HT1080 (cell line): ENCODE measurements at places on chromosomes 5 and 9.
A peak's percentile ranks its signal among the peaks of the same experiment; 100 is the strongest.

GRCh38 chr9:15882883-15883282, 330.0 kb downstream of the CCDC171 start:
- no peak for DNase-seq

- DNase-seq = no peak
Observed at GRCh38 chr5:77776554-77777206, 541 bp upstream of the TBCA start.

GRCh38 chr5:43315263-43315662, 2.1 kb upstream of the HMGCS1 start:
- peak; percentile 88 for DNase-seq

DNA sequence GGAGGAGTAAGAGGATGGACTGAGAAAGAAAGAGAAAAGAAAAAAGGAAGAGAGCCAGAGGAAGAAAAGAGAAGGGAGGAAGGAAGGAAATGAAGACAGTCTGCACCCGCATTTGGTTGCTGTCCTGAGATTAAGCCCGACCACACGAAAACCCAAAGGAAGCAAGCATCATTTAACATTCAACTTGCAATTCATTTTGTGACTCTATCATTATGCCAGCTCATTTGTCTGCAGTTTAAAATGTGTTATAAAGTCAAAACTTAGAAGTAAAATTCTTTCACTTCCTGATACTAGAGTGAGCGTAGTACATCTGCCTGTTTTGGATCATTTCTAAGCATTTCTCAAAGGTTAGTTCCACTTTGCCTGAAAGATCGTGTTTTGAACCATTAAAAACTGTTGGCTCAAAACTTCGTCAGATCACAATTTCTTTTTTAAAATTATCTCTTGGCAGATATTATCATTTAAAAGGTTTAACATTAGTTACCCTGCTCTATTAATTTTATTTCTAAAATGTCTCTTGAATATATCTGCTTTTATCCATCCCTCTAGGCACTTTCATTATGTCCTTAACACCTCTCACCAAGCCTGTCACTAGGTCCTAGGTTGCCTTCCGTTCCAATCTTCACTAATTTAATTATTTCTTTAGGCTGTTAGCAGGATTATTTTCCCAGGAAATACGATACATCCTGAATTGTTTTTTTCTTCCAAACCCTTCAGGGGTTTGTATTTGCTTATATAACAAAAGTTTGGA, 240.9 kb downstream of the TLE4 start:
- DNase-seq = no peak

- DNase-seq = peak; percentile 14
Observed at GRCh38 chr5:92222449-92222848, 839.3 kb upstream of the ARRDC3 start.

- peak; percentile 97 for DNase-seq
Observed at GRCh38 chr5:115366223-115366622, 69.8 kb upstream of the CCDC112 start.

DNA sequence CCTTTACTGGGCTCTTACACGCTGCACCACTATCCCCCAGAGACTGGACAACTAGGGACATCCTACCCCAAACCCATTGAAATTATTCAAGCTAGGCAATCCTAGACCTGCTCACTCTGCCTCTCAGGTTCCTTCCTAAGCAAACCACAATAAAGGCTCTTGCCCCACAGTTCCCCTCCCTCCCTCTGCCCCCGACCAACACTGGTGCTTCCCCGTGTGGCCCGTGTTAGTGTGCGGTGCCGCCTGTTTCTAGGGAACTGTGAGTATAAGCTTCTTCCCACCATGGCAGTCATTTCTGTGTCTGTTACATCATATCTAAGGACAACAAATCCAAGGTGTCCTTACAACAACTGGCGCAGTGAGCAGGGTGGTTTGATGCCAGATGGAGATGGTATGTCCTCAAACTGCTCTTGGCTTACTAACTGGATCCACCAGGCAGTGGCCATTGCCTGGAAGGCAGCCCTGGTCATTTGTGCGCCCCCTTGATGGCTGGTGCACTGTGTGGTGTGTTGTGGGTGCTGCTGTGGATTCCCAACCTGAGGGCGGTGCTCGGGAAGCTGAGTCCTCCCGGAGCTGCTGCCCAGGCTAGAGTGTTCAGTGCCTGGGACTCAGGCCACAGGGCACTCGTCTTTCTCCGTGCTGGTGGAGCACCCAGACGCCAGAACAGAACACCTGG, 8.4 kb upstream of the MXD3 start:
- no peak for DNase-seq

GRCh38 chr5:148966348-148966747, 96.5 kb downstream of the SH3TC2 start:
- no peak for DNase-seq

GRCh38 chr9:312596-313320, 98.1 kb downstream of the DOCK8 start:
- no peak for DNase-seq

DNA sequence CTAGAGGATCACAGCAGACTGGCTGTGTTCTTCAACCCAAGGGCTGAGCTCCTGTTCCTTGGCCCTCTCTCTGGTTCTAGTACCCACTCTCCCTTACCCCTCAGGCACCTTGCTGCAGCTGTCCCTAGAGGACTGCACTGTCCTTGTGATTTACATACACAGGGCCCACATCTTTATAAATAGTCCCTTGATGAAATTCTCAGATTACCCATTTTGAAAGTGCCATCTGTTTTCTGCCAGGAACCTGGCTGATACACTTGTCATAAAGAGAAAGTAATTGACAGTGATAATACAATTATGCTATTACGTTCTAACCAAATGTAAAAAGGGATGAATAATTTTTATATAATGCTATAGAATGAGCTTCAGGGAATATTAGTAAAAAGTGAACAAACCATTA, 16.5 kb upstream of the SPARC start:
- no peak for DNase-seq

DNA sequence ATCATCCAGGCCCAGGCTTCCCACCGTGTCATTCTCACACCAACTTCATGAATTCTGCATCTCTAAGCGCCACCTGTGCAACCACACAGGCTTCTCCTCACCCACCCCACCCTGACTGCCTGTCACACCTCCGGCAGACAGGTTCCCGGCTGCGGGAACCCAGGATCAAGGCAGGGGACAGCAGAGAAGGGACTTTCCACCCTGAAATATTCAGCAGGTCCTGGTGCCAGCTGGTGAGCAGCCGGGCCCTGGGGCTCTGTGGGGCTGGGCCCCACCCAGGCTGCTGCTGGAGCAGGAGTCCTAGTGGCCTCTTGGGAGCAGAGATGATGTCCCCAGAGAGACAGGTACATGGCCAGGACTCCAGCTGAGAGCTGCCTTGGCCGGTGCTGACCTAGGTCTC, 12.7 kb downstream of the ANXA6 start:
- no peak for DNase-seq

- no peak for DNase-seq
Observed at GRCh38 chr5:132799392-132799791, 13.7 kb upstream of the SOWAHA start.

GRCh38 chr5:27437594-27438200, 399.3 kb upstream of the CDH9 start:
- DNase-seq = no peak

DNA sequence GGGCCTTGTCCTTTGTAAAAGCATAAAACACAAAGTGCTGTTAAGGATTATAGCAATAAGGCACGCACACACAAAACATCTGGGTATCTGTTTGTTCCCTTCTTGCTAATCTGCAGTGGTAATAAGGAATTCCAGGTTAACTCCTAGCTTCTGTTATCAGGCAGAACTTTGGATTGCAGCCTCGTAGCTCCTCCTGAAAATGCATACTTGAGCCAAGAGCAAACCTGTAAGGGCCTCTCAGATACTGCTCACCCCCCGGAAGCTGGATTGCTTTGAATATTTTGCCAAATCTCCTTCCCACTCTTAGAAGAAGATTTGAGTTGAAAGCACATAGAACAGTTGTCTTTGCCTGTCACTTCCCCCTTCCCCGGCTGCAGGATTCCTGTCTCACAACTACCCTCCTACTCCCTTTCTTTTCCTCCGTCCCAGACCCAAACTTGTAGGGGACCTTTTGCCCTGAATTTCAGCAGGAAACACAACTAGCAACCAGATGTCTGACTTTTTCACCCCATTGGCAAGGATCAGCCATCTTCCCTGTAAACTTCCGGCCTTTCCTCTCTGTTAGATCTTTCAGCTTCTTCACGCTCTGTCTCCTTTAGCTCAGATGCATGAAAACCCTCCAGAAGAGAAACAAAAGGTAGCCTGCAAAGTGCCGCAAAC, 28.2 kb upstream of the SMAD5 start:
- no peak for DNase-seq

DNA sequence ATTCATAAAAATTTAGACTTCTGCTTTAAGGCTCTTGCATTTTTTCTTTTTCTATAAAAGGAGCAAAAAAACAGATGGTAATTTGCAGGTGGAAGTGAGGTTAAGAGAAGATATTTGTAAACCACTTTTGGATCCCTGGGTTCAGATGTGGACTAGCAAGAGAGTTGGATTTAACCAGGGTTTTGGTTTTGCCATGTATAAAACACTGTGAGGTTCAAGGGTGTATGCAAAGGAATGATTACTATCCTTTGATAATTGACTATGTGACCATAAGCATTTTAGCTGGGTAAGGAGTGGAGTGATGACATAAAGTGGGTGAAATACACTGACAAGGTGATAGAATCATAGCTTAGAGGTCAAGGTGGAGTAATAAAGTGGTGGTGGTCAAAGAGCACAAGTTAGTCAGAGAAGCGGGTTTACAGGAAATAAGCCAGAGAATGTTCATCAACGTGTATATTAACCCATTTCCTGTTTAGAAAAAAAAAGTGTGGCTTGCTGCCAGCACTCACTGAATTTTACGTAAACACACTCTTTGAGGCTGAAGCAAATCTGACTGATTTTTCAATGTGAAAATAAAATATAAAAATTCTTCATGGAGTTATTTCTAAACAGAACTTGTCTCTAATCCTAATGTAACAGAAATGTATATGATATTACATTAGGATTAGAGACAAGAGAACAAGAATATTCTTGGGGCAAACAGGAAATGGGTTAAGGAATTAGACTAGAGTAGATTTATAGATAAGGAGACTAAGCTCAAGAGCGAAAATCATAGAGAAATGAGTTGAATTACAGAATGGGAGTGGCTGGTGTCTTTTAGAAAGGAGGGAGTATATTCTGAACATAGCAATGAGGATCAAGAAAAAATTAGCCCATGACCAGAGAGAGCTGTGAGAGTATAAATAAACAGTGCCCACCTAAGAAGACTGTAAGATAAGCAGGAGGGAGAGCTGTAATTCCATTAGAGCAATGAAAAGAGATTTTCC, 74.5 kb downstream of the CDKN2A start:
- no peak for DNase-seq

GRCh38 chr9:116717150-116717549, 30.0 kb downstream of the TRIM32 start:
- DNase-seq = no peak

DNA sequence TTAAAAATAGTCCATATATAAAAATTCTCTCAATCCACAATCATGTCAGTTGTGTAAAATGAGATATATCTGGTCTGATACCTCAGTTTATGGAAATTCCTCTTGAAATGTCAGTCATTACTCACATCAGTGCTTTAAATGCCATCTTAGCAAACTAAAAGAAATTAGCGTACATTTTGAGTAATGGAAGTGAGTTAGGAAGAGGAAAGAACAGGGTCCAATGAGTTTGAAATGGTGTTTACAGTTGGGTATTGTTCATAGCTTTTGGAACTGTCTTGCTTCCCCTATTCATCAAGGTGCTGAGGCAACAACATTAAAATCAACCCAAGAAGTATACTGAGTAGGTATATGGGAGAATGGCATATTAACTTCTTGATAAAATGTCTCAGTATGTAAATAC, 8.7 kb upstream of the MTX3 start:
- DNase-seq = no peak

- no peak for DNase-seq
Observed at GRCh38 chr9:122325124-122325523, 45.7 kb upstream of the PTGS1 start.

- DNase-seq = no peak
Observed at GRCh38 chr9:137878146-137878941, 762 bp downstream of the CACNA1B start.

- no peak for DNase-seq
Observed at GRCh38 chr9:108047264-108047663, 557.7 kb upstream of the KLF4 start.

- no peak for DNase-seq
Observed at GRCh38 chr5:120240706-120241105, 223.4 kb upstream of the PRR16 start.

GRCh38 chr9:86168256-86168655, 68.9 kb upstream of the GOLM1 start:
- no peak for DNase-seq

GRCh38 chr5:147483188-147483790, 26.6 kb downstream of the DPYSL3 start:
- no peak for DNase-seq

- no peak for DNase-seq
Observed at GRCh38 chr5:83556190-83556589, 84.6 kb downstream of the VCAN start.

- DNase-seq = peak; percentile 64
Observed at GRCh38 chr9:126398403-126399058, 71.9 kb downstream of the MVB12B start.

GRCh38 chr5:171336521-171337209, 27.6 kb downstream of the TLX3 start:
- peak; percentile 47 for DNase-seq

DNA sequence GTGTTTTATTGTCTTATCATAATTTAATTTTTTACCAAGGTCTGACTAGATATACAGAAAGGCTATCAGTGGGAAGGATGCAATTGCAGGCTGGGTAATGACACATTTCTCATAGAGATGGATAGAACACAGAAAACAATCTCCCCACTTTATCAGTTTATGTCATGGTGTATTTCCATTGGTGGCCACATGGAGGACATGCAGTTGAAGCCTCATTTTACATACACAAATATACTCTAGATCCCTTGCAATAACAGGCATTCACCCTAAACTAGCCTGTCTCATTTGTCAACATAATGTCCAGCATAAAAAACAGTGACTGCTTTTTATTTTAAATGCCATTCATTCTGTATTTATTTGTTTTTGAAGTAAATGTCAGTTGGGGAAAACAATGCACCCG, 526.3 kb downstream of the GABRG2 start:
- no peak for DNase-seq

DNA sequence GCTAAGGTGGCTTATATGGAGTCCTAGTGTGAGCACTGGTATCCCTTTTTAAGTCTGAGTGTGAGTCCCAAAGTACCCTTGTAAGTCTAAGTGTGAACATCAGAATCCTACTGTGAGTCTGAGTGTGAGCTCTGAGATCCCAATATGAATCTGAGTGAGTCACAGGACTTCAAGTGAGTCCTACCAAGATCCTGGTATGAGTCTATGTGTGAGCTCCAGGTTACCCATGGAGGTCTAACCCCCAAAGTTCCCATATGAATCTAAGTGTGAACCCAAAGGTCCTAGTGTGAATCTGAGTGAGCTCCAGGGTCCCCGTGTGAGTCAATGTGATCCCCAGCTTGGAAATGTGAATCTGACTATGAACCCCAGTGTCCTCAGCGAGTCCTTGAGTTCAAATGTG, 2.3 kb downstream of the CNTFR start:
- no peak for DNase-seq

- DNase-seq = no peak
Observed at GRCh38 chr9:117403403-117403811, 11.4 kb downstream of the ASTN2 start.

GRCh38 chr5:111495159-111495558, 17.2 kb downstream of the STARD4 start:
- DNase-seq = no peak
